NCI-H1048 (cell line): ENCODE measurements at places on chromosomes 1 and 21.

GRCh38 chr1:218869276-218869675, 304.4 kb upstream of the LYPLAL1 start:
- no peak for DNase-seq

- DNase-seq: no peak
Observed at GRCh38 chr1:33388805-33389771, 41.8 kb downstream of the PHC2 start.

- no peak for DNase-seq
Observed at GRCh38 chr1:30449003-30449402, 274.4 kb downstream of the MATN1 start.

GRCh38 chr1:119908661-119909060, 12.3 kb upstream of the ADAM30 start:
- DNase-seq: no peak

GRCh38 chr1:226436472-226436854, 28.6 kb upstream of the PARP1 start:
- DNase-seq: no peak

DNA sequence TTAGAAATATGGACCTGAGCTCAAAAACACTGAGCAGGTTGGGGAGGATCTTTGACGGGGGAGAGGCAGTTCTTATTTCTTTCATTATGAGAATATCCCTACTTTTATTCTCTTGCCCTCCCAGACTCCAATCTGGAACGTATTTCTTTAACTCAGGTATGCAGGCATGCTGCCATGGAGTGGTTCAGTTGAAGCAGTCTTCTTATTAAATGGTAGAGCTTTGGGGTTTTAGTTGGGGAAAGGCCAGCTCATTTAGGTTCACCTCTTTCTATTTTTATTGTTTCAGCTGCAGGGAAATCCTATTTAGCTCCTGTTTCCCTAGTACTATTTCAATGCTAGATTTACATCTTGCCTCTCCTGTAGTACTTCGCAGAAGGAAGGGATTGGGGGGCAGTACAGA, 198.9 kb downstream of the TTLL7 start:
- DNase-seq: no peak
